ENCODE measurements at places on chromosomes 12 and 14.

- no peak for DNase-seq
- H3K4me3 ChIP-seq: no peak overlapping the region
- peaks cover 14% of the 10 kb centered on the region for H3K4me1 ChIP-seq
- H3K27ac ChIP-seq: no peak overlapping the region
- no peaks in the 10 kb centered on the region for H3K27me3 ChIP-seq
Observed at GRCh38 chr12:45674181-45674977, 55.1 kb upstream of the ARID2 start.

- no peak overlapping the region for H3K27ac ChIP-seq
- peaks cover 7% of the 10 kb centered on the region for H3K36me3 ChIP-seq
- H3K4me3 ChIP-seq: no peak overlapping the region
- peaks cover 70% of the 10 kb centered on the region for H3K4me1 ChIP-seq
Observed at GRCh38 chr12:57001448-57001906, 4.9 kb downstream of the ZBTB39 start.

GRCh38 chr12:6341417-6342139 lies at the start of gene TNFRSF1A:
Gene TNFRSF1A, minus strand, starts transcription at chr12:6342076. Its CDS starts 262 bp downstream, at chr12:6341814.
- H3K4me3 ChIP-seq: no peak within 1 kb of the TSS
- peaks cover 1% of the 10 kb centered on the region for H3K36me3 ChIP-seq
- no peak for DNase-seq
- peak within 1 kb of the TSS; percentile 49 for H3K27ac ChIP-seq
- H3K4me1 ChIP-seq: peaks cover 14% of the 10 kb centered on the region

GRCh38 chr12:119809023-119809422 lies 68.1 kb downstream of the CIT start:
- no peak for DNase-seq
- peaks cover 11% of the 10 kb centered on the region for H3K36me3 ChIP-seq
- H3K27me3 ChIP-seq: no peaks in the 10 kb centered on the region
- H3K4me3 ChIP-seq: no peak overlapping the region
- no peaks in the 10 kb centered on the region for H3K4me1 ChIP-seq

GRCh38 chr12:49066120-49066519 lies 3.7 kb downstream of the RHEBL1 start:
- no peak overlapping the region for H3K27ac ChIP-seq
- no peaks in the 10 kb centered on the region for H3K27me3 ChIP-seq
- DNase-seq: no peak
- peaks cover 5% of the 10 kb centered on the region for H3K36me3 ChIP-seq

DNA sequence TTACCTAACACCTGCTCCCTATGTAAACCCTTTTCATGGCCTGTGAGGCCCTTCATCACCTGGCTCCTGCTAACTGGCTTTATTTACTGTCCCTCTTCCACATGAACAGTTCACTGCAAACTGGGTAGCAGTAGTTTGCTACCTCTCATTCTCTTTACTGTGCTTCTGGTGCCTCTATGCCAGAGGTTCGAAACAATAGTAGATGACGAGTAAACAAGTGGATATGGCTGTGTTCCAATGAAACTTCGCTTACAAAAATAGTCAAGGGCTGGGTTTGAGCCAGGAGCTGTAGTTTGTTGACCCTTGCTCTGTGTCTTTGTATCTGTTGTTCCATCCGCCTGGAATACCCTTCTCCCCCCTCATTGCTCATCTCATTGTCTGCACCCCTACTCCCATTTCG lies 233.6 kb upstream of the RMST start:
- H3K36me3 ChIP-seq: no peaks in the 10 kb centered on the region
- H3K27ac ChIP-seq: no peak overlapping the region
- no peaks in the 10 kb centered on the region for H3K4me1 ChIP-seq
- H3K27me3 ChIP-seq: no peaks in the 10 kb centered on the region

DNA sequence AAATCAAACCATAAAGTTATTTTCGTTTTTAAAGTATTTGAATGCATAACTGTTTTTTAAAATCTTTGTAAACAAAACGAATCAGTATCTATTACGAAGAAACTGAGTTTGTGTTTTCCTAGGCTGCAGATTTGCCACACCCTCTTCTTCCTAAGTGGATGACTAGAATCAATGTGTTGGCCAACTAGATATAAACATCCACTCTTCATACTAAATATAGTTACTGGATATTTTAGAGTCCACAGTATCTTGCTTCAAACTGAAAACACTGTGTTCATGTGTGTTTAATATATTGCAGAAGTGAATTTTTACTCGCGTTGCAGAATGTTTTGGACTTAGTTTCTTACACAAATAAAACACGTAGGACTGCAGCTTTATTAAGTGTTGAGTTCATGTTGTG lies 63.2 kb downstream of the KLHL28 start:
- no peaks in the 10 kb centered on the region for H3K36me3 ChIP-seq
- peaks cover 17% of the 10 kb centered on the region for H3K4me1 ChIP-seq
- no peak for DNase-seq

GRCh38 chr14:101732118-101732517 lies 29.4 kb upstream of the PPP2R5C start:
- H3K36me3 ChIP-seq: no peaks in the 10 kb centered on the region
- H3K4me3 ChIP-seq: no peak overlapping the region
- H3K27me3 ChIP-seq: peaks cover 13% of the 10 kb centered on the region
- DNase-seq: no peak
- H3K4me1 ChIP-seq: peaks cover 6% of the 10 kb centered on the region

DNA sequence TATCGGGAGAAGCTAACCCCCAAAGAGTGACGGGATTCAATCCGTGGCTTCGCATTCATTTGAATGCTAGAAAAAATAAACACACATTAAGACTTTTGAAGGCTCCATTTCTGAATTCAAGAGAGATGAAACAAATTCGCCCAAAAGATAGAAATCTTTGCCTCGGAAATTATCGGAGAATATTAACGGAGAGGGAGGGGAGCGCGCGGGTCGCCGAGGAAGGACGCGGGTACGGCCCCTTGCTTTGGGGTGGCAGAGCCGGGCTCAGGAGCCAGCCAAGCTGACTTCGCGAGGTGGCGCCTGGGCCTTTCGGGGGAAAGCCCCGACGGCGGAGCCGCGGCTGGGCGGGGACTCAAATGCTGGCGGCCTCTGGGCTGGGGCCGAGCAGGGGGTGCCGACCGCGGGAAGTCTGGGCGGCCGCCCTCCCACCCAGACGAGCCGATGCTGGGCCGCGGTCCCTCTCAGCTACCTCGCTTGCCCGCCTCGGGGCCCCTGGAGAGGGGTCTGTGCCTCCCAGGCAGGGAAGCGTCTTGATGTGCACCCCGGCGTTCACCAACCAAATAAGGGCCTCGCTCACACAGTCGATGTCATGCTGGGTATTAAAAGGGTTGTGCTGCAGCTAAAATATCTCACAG lies 14.7 kb downstream of the NKX2-1 start:
- no peak overlapping the region for H3K27ac ChIP-seq
- DNase-seq: no peak
- H3K4me1 ChIP-seq: peaks cover 9% of the 10 kb centered on the region
- peaks cover 84% of the 10 kb centered on the region for H3K27me3 ChIP-seq
- H3K4me3 ChIP-seq: no peak overlapping the region
- H3K36me3 ChIP-seq: peaks cover under 1% of the 10 kb centered on the region

DNA sequence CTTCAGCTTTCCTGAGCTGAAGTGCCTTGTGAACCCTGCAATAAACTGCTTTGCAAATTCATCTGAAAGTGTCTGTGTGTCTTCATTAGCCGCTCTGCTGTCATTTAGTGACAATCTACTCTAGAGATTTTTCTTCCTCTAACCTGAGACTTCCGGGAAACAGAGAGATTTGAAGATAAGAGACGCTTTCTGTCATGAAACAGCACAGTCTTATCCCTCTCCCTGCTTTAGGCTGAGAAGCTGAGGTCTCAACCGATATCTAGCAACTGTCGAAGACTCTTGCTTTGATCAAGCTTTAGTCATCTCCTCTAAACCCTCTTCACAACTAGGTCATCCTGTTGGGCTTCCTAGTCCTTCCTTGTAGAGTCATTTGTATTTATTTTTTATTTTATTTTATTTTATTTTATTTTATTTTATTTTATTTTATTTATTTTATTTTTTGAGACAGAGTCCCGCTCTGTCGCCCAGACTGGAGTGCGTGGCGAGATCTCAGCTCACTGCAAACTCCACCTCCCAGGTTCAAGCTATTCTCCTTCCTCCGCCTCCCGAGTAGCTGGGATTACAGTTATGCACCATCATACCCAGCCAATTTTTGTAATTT lies 1.2 kb downstream of the RNASE2 start:
- H3K36me3 ChIP-seq: no peaks in the 10 kb centered on the region
- H3K4me1 ChIP-seq: peaks cover 4% of the 10 kb centered on the region
- no peak overlapping the region for H3K4me3 ChIP-seq

DNA sequence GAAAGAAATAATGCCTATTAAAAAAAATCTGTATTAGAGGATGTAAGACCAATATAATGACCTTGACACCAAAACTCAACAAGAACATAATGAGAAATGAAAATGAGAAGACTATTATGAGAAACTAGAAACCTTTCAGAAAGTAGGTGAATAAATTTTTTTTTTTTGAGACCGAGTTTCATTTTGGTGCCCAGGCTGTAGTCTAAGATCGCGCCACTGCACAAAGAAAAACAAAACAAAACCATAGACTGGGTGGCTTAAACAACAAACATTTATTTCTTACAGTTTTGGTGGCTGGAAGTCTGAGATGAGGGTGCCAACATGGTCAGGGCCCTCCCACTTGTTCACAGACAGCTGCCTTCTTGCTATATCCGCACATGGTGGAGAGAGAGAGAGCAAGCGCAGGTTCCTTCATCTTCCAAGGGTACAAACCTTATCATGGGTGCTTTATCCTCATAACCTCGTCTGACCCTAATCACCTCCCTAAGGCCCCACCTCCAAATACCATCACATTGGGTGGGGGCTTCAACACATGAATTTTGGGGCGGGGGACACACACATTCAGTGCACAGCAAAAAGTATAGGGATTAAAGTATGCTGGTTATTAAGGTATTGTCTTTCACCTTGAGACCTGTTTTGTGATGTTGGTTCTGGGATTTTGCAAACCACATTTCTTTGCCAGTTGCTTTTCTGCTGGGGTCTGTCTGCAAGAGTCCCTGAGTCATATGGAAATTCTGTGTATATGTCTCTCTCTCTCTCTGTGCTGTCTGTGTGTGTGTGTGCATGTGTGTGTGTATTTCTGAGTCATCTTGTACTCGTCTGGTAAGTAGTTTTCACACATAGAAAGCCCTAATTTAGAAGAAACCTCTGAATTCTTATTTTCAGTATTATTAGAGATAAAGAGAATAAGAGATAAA lies 26.2 kb downstream of the ZCRB1 start:
- H3K36me3 ChIP-seq: no peaks in the 10 kb centered on the region
- H3K27ac ChIP-seq: peak overlapping the region; percentile 44
- no peak for DNase-seq
- H3K27me3 ChIP-seq: no peaks in the 10 kb centered on the region
- H3K4me1 ChIP-seq: peaks cover 5% of the 10 kb centered on the region
